Upper lobe of left lung (tissue), 6 donors: ENCODE measurements at places on chromosomes 1 and 21. TPM values are rescaled to one million over a fixed set of nuclear protein-coding genes. Genes with fewer than 3 reads are reported as not detected.

Gene TMCC2
- total RNA-seq, result 2.1 TPM

Gene CLEC20A
- not detected for total RNA-seq

Gene TSPAN2
- 1.7 TPM for total RNA-seq

Gene INAVA
- 16.6 TPM for total RNA-seq

Gene TOMM40L
- 10.3 TPM for total RNA-seq

Gene VASH2
- 1.5 TPM for total RNA-seq

Gene LRIG2
- 4.2 TPM for total RNA-seq

DNA sequence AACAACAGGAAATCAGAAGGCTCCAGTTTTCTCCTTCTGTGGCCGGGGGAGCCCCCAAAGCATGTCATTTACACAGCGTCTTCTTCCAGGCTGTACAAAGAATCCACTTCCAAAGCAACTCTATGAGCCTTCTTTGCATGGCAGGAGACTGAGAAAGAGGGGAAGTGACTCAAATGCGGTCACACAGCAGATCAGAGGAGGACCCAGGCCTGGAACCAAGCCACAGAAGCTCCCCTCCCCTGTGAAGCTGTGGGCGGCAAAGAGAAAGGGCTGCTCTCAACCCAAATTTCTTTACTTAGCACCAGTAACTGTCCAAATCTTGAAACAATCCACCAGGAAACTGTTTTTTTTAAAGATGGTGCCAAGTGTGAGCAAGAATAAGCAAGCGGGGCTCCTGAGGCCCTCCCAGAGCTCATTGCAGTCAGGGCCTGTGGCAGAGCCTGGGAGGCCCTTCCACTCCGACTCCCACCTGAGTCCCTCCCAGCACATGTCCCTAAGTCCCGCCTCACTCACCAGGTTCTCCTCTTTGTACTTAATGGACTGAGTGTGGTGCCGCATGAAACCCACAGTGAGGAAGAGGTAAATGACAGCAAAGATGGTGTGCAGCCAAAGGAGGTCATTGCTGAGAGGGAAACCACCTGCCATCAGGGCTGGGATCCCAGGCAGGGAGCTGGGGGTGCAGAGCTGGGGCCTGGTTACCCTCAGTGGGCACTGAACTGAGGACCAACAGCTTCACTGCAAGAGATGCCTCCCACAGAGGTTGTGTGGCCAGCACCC, 15.9 kb downstream of the TMEM63A start:
- no peaks in the 10 kb centered on the region for H3K27me3 ChIP-seq
- no peak overlapping the region for H3K4me3 ChIP-seq
- no peak for DNase-seq

GRCh38 chr1:79524126-79524525, 517.6 kb upstream of the ADGRL4 start:
- DNase-seq, result no peak
- no peak overlapping the region for H3K27ac ChIP-seq

- H3K4me1 ChIP-seq, result no peaks in the 10 kb centered on the region
- no peak overlapping the region for H3K4me3 ChIP-seq
- peak; percentile 58 for DNase-seq
- H3K36me3 ChIP-seq, result no peaks in the 10 kb centered on the region
- no peaks in the 10 kb centered on the region for H3K27me3 ChIP-seq
Measured at GRCh38 chr1:207698822-207699483, 52.9 kb upstream of the CD46 start.

- no peaks in the 10 kb centered on the region for H3K36me3 ChIP-seq
- no peaks in the 10 kb centered on the region for H3K4me1 ChIP-seq
- DNase-seq, result peak; percentile 75
Measured at GRCh38 chr1:3021801-3022401, 634 bp downstream of the ACTRT2 start.

DNA sequence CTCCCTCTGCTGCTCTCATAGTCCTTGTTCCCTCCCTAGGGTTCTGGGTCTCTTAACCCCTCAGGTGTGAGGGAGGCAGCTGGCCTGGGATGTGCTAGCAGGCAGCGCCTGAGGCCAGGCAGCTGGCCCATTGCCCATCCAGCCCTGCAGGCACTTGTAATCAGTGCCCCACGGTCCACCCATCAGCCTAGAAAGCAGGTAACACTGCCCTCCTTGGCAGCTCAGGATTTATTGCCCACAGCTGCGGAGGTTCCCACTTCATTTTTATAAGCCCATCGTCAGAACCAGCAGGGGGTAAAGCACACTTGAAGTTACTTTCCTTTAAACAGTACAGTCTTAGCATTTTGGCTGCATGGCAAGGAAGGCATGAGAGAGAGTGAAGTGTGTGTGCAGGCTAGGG, 70.6 kb downstream of the TMEM53 start:
- no peak overlapping the region for H3K4me3 ChIP-seq
- no peaks in the 10 kb centered on the region for H3K36me3 ChIP-seq
- no peak overlapping the region for H3K27ac ChIP-seq
- peak; percentile 45 for DNase-seq
- H3K27me3 ChIP-seq, result no peaks in the 10 kb centered on the region

- no peak for DNase-seq
- no peak overlapping the region for H3K27ac ChIP-seq
- no peaks in the 10 kb centered on the region for H3K27me3 ChIP-seq
Measured at GRCh38 chr1:56520016-56520601, 59.3 kb downstream of the PLPP3 start.

DNA sequence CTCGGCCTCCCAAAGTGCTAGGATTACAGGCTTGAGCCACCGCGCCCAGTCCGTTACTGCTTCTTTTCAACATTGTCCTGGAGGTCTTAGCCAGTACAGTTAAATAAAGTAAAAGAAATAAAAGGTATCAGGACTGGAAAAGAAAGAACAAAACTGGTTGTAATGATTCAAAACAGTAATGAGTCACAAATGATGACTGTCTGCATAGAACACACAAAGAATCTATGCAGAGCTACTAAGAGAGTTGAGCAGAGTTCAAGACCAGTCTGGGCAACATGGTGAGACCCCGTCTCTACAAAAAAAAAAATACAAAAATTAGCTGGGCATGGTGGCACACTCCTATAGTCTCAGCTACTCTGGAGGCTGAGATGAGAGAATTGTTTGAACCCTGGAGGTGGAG, 23.4 kb downstream of the BCAR3 start:
- no peaks in the 10 kb centered on the region for H3K27me3 ChIP-seq
- H3K4me3 ChIP-seq, result no peak overlapping the region
- no peak for DNase-seq
- H3K27ac ChIP-seq, result no peak overlapping the region

GRCh38 chr1:100440075-100440809, 87.9 kb downstream of the CDC14A start:
- no peak overlapping the region for H3K4me3 ChIP-seq
- DNase-seq, result peak; percentile 37
- no peaks in the 10 kb centered on the region for H3K27me3 ChIP-seq
- H3K36me3 ChIP-seq, result no peaks in the 10 kb centered on the region
- H3K4me1 ChIP-seq, result peaks cover 42% of the 10 kb centered on the region

DNA sequence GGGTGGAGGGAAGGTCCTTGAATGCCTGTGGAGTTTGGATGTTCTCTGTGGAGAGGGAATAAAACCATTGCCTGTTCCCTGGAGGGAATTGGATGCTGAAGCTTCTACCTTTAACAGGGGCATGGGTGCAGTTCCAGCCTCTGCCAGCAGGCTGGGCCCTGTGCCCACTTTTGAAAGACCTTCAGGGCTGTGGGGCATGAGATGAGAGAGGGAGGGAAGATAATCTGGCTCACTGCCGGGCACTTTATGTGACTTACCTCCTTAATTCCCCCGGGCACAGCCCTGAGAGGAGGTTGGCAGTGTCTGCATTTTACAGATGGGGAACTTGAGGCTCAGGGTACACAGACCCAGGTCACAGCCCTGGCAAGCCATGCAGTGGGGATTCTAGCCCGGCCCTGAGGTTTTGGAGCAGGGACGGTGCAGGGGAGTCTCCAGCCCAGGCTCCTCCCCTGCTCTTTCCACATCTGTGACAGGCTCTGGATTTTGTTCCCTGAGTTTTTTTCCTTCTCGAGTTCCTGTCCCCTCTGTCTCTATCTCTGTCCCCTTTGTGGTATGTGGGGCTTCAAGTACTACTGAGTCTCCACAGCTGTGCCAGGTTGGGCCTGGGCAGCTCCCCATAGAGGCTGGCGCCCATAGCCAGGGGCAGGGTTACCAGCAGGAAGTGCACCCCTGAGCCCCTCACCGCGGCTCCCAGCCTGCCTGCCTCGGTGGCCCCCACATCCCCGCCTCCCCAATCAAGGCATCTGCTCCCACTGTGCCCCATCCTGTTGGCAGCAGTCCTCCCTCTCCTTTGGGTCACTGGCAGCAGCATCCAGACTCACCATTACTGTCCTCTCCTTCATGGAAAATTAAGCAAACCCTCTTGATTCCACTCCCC, 14.0 kb upstream of the THEMIS2 start:
- no peak overlapping the region for H3K4me3 ChIP-seq
- peaks cover 6% of the 10 kb centered on the region for H3K4me1 ChIP-seq
- peak; percentile 91 for DNase-seq
- no peaks in the 10 kb centered on the region for H3K36me3 ChIP-seq
- no peaks in the 10 kb centered on the region for H3K27me3 ChIP-seq
- peak overlapping the region; percentile 57 for H3K27ac ChIP-seq

- peaks cover 57% of the 10 kb centered on the region for H3K36me3 ChIP-seq
- H3K4me3 ChIP-seq, result no peak overlapping the region
- no peak for DNase-seq
- H3K27ac ChIP-seq, result peak overlapping the region; percentile 97
Measured at GRCh38 chr1:27363766-27364695, 2.7 kb downstream of the MAP3K6 start.

GRCh38 chr1:91685994-91686393, 185.3 kb downstream of the CDC7 start:
- H3K36me3 ChIP-seq, result peaks cover 5% of the 10 kb centered on the region
- no peaks in the 10 kb centered on the region for H3K27me3 ChIP-seq
- H3K4me1 ChIP-seq, result peaks cover 46% of the 10 kb centered on the region
- peak overlapping the region; percentile 26 for H3K27ac ChIP-seq
